ELR (cell line): ENCODE measurements at places on chromosomes 3 and 15.

DNA sequence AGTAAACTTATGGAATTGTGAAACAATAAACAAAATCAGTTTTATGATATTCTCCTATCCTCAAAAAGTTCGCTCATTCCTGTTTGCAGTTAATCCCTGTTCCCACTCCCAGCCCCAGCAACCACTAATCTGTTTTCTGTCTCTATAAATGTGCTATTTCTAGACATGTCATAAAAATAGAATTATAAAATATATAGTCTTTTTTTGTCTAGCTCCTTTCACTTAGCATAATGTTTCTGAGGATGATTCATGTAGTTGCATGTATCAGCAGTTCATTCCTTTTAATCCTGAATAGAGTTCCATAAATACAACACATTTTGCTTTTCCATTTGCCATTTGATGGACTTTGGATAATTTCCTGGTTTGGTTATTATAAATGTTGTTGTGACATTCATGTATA, 140.0 kb downstream of the KCNAB1 start:
- no peak for DNase-seq

- DNase-seq, result no peak
Observed at GRCh38 chr15:84740691-84741090, 7.7 kb upstream of the ZNF592 start.

GRCh38 chr3:141710888-141711616, 27.0 kb upstream of the RNF7 start:
- DNase-seq, result peak; percentile 87

- DNase-seq, result peak; percentile 75
Observed at GRCh38 chr3:17466028-17466427, 276.4 kb downstream of the TBC1D5 start.

DNA sequence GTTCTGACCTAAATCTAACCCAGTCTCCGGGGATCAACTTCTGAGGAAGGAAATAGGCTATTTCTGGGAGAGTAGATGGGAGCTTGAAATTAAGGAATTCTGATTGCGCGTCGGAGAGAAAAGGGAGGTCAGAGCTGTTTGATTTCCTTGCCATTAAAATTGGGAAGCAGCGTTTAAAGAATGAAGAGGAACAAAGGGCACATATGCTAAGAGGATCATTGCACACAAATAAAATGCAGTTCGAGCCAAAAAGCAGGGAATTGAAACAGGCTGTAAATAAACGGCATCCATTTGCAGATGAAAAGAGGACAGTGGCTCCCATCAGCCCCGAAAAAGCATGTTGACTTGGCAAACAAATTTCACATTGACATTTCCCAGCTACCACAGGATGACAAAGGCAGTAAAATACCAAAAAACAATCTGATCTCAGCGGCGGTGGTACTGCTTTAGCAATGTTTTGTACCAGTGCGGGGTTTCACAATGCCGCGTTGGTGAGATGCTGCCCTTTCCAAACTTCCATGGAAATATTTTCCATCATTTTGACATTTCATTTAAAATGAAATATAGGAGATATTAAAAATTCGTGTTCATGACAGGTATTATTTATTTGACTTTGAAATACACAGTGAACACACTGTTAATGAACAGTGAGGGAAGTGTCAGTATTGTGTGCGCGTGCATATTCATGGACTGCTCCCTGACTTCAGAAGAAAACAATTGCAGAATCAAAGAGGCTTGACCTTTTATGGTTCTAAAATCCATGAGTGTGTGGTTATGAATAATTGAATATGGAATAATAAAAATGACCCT, 108.8 kb downstream of the SQOR start:
- no peak for DNase-seq

- peak; percentile 57 for DNase-seq
Observed at GRCh38 chr3:194556086-194557056, 69.6 kb upstream of the ATP13A3 start.

- peak; percentile 62 for DNase-seq
Observed at GRCh38 chr3:149813367-149814281, 609 bp downstream of the RNF13 start.
